Activated T-cell treated with anti-CD3 and anti-CD28 coated beads, Interleukin-2, amount 50 U/mL, for 1 hour (primary cell): ENCODE measurements at places on chromosomes 3 and 15.

GRCh38 chr15:87477737-87478686, 778.5 kb downstream of the NTRK3 start:
- no peak for DNase-seq

DNA sequence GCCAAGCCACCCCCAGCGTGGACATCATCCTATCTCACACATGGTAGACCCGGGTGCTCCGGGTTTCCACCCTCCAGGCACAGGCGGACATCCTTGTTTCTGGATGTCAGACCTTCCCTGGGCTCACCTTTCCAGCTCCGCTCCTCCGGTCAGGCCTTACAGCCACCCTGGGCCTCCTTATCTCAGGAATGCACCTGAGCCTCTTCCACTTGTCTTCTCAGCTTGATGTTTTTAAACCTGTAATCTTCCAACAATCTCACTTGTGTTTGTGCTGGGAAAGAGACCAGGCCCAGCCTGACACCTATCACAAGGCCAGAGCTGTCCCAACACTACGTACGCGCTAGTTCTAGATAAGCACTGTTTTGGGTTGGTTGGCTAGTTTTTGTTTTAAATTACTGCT, 53.9 kb downstream of the NIPA2 start:
- DNase-seq: no peak

GRCh38 chr15:80060356-80061006, 1.0 kb downstream of the ZFAND6 start:
- peak; percentile 33 for DNase-seq

- DNase-seq: no peak
Observed at GRCh38 chr3:15634671-15635070, 33.1 kb downstream of the BTD start.

DNA sequence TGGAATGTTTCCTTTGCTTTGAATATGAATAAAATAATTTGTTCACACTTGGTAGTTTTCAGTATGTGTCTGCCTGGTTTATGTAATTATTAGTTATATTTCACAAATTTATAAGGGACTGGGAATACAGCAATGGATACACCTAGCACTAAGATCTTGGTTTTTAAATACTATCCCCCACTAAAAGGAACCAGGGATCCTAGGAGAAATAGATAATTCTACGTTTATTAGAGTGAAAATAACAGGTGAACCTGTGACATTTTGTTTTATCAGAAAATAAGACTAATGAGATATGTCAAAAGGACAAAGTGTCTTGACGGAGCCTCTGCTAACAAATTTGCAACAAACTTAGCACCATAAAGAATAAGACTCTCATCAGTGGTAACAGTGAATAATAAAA, 3.4 kb downstream of the PSMD6 start:
- DNase-seq: no peak

GRCh38 chr3:17021614-17022013, 136.9 kb downstream of the PLCL2 start:
- no peak for DNase-seq

DNA sequence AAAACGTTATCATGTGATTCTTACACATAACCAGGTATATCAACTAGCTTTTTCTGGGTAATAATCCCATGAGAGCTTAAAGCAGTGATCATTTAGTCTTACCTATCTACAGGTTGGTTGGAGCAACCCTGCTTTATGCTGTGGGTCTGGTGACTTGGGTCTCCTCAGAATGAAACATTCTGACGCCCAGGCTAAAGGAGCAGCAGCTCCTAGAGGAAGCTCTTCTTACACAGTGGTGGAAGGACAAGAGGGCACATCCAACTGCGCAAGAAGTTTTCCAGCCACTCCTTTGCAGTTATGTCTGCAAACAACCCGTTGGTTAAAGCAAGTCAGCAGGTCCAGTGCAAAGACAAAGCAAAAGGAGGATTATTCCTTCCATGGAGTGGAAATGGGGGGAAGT, 377.5 kb downstream of the EDEM1 start:
- DNase-seq: no peak

- DNase-seq: no peak
Observed at GRCh38 chr3:5205165-5205941, 17.8 kb downstream of the EDEM1 start.

DNA sequence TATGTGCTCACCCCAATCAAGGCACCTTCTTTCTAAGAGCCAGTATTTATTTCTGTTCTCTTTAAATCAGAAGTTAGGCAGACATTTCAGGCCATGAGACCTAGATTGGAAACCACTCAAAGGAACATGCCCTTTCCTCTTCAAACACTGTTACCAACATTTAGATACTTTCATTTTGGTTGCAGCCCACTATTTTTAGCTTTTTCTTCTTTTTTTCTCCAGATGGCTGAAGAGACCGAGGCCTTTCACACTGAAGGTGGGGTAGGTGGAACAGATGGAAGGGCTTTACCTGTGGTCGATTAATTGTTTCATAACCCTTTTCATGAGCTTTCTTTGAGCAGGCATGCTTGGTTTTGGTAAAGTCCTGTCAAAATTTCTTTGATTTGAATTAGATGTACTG, 10.9 kb upstream of the LZTFL1 start:
- DNase-seq: no peak

DNA sequence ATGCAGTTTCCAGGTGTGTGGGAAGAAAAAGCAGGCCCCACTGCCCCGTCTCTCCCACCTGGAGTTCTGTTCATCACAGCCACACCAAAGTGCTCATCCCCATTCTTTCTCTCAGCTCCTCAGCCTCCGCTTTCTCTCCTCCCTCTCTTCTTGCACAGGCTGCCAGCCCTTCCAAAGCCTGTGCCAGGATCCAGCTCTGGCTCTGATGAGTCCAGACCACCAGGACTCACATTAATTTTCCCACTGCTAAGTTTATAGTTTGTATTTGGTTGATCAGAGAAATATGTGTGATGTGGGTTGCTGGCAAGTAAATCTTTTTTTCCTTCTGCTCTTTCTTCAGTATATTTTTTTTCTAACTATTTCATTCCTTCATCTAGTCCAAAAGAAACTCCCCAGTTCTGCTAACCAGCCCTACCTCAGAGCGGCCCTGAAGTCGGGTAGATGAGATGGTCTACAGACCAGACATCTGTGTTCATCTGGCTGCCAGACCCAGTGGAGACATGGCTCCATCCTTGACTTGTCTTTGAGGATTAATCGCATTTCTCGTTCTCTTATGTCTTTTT, 49.8 kb downstream of the BOC start:
- no peak for DNase-seq

GRCh38 chr3:2771193-2771592, 339.0 kb downstream of the IL5RA start:
- no peak for DNase-seq

DNA sequence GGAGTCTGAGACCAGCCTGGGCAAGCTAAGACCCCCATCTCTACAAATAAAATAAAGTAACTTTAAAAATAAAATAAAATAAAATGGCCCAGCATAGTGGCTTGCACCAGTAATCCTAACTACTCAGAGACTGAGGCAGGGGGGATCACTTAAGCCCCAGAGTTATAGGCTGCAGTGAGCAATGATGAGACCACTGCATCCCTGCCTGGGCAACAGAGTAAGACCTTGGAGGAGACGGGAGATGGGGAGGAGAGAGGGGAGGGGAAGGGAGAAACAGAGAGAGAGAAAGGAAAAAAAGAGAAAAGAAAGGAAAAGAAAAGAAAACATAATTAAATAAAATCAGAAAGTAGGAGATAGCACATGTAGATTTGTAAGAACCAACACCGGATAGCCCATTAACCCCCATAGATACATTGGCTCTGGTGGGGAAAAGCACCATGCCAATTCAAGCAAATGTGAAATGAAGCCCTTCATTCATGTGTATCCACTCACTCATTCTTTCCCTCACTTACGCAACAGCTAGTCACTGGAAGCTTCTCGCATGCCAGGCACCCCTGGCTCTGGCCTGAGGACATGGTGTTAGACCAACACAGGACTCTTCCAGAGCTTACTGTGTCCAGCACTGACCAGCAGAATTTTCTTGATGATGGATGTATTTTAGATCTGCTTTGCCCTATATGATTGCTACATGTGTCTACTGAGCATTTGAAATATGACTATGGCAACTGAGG, 183.2 kb downstream of the MAGI1 start:
- DNase-seq: no peak

DNA sequence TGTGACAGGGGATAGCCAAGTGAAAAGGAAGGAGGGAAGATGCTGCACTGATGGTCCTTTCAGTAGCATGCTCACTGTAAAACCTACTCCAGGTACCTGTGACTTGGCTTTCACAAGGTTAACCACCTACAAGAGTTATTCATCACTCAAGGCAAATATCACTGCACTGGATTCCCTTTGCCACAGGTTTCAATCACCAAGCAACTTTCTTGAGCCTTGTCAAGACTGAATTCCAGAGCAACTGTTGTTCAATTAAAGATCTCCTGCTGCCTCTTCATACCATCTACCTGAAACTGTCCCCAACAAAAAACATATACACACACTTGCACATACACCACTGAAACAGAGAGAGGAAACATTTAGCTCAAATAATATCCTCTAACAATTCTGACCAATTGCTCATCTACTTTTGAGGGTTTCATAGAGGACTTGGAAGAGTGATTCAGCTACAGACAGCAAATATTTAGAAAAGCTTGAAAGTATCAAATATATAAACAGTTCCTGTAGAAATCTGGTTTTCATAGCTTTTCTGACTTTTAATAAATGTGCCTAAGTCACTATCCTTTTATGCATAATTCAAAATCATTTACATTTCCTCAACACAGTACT, 6.5 kb downstream of the IGF2BP2 start:
- no peak for DNase-seq

- no peak for DNase-seq
Observed at GRCh38 chr3:33394403-33395054, 45.7 kb downstream of the UBP1 start.

DNA sequence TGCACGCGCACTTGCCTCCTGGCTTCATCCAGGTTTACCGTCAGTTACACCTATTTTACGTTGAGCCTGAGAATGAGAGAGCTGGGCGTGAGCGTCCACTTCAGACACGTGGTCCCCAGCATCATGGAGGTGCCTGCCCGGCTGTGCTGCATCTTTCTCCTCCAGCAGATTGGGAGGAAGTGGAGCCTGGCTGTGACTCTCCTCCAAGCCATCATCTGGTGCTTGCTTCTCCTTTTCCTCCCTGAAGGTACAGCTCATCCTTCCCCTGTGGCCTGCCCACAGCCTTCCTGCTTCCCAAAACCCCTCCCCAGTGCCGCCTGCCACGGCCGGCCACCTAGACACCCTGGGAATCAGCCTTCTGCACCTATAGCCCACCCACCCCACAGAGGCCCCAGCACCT, 31.6 kb downstream of the SLC22A14 start:
- DNase-seq: no peak

GRCh38 chr3:152176998-152177397, 91.7 kb upstream of the MBNL1 start:
- DNase-seq: no peak
